ENCODE measurements at places on chromosomes 12 and 14.

DNA sequence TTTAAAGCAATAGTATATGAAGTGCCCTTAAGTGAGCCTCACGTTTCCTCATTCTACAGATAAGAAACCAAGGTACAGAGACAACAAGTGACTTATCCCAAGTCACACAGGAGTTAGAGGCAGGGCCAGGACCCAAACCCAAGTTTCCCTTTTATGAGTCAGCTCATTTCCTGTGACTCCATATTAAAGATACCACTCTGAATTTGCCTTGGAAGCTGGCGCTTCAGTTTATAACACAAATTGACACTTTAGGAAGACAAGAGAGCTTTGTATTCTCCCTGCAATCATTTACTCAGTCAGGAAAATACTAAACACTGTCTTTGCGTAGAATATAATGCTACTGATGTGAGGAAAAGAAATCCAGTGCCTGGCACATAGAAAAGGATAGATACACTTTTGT is 43.2 kb downstream of the MYBPC1 start:
- DNase-seq, result no peak

GRCh38 chr12:121803861-121804416 is at the start of gene SETD1B:
SETD1B (plus strand) TSS chr12:121804009; CDS start chr12:121804738, 729 bp downstream.
- no peak for DNase-seq

DNA sequence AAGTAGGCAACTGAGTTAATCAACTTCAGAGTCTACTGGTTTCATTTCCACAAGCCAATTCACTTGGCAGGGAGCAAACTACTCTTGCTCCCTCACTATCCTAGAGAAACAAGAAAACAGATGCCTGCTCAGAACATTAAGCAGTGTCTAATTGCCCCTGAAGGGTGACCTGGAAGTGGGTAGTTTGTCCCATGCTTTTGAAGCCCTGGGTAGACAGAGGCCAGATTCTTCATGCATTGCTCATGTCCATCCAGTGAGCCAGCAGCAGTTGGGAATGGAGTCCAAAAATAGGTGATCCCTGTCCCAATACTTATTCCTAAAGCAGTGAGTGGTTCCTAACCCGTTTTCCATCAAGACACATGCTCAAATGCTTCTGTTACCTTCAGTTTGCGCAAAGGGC is 48.8 kb downstream of the BICDL1 start:
- DNase-seq, result no peak

DNA sequence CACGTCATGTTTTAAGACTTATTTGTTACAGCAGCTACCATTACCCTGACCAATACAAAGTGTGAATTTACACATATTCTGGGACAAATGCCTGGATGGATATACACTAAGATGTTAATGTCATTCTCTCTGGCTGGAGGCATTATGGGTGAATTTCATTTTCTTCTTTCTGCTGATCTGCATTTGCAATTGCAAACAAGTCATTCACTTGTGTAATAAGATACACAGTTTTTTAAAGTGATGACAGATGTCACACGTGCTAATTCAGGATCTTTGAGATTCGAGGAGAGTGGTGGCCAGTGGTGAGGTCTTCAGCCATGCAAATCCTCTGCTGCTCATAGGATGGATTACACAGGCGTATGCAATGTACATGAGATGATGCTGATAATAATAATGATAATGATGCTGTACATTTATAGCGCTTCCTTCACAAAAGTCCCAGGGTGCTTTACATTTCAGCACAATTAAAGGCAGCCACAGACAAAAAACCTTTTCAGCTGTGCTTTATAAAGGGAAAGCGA is 155.9 kb upstream of the NOS1 start:
- DNase-seq, result no peak

DNA sequence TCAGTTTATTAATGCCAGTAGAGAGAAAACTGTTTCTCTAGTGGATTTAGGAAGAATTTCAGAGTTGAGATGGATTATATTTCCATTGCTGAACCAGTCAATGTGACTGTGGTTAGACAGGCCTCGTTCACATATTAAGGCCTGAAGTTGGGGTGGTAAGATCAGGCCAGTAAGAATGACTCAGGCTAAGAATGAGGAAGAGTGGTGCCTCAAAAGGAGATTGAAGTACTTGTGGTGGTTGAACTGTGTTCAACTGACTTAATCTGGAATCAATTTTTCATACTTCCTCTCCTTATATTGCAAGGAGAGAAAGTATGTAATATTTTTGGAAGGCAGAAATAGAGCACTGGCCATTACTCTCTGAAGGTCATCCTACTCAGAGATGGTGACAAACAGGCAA is 37.8 kb upstream of the ATF7IP start:
- no peak for DNase-seq

DNA sequence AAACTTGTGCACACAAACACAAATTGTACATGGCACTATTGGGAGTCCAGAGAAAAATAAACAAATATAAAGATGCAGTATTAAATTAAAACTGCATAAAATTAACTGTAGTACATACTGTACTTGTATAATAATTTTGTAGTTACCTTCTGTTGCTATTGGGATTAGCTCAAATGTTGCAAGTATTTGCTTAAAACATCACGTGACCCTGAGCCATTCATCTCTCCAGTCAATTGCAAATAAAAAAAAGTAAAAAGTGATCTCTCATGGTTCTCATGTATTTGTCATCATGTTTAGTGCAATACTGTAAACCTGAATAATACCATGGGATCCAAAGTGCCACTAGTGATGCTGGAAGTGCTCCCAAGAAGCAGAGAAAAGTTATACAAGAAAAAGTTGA is 88.1 kb upstream of the NAV3 start:
- DNase-seq, result no peak

- DNase-seq, result no peak
These were observed 222.5 kb upstream of the ARHGAP5 start for GRCh38 chr14:31854508-31855075.

GRCh38 chr14:85597701-85598100 is 67.8 kb downstream of the FLRT2 start:
- no peak for DNase-seq

DNA sequence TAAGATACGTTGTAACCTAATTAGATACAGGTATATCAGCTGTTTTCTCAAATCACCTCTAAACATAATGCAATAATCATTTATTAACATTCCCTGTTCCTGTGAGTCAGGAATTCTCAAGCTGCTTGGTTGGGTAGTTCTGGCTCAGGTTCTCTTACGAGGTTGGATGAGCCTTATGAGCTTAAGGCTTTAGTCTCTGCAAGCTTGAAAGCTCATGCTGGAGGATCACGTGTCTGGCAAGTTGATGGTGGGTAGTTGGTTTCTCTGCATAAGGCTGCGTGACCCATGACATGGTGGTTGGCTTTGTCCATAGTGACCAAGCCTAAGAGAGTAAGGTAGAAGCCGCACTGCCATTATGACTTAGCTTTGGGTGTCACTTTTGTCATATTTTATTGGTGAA is 62.0 kb downstream of the PLEKHA5 start:
- no peak for DNase-seq

DNA sequence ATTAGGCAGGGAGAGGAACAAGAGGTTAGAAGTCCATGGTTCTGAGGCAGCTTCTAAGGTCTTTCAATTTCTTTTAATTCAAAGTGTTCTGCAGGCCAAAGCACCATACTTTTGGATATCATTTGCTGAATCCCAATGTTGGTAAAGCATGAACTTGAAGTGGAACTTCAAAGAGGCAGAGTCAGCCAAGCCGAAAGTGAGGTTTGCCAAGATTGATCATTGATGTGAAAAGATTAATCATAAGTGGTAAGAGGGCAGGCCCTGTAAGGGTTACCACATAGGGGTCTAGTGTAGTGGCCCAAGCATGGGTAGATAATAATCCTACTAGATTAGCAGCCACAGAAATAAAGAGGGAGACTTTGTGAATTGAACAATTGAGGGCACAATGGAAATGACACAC is 191.7 kb upstream of the DIO2 start:
- no peak for DNase-seq

DNA sequence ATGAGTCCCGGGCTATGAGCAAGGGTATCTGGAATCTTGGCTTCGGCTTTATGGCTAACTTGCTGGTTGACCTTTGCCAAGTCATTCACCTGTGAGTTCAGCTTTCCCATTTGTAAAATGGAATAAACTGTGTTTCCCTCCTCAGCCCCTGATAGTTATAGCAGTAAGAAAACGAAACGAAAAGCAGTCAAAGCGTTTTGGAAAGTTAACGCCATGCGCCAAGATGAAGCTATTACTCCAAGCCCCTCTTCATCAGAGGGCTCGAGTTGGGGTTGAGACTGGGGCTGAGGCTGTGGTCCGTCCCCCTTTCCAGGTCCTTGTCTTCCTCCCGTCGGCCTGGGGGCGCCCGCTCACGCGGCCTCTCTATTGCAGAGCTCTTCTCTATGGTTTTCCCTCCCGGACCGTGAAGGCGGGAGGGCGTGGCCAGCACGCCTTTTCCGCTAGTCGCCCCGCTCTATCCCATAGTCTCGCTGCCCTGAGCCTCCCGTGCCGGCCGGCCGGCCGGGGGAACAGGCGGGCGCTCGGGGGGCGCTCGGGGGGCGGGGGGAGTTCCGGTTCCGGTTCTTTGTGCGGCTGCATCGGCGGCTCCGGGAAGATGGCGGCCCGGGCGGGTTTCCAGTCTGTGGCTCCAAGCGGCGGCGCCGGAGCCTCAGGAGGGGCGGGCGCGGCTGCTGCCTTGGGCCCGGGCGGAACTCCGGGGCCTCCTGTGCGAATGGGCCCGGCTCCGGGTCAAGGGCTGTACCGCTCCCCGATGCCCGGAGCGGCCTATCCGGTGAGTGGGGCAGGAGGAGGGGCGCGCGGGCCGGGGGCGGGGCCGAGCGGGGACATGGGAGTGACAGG is at the start of gene SMARCD1:
Gene SMARCD1 (plus strand): TSS at position 568 of the 840 bp plus-strand sequence. CDS start 28 bp downstream, at position 596.
- DNase-seq, result peak; percentile 90

DNA sequence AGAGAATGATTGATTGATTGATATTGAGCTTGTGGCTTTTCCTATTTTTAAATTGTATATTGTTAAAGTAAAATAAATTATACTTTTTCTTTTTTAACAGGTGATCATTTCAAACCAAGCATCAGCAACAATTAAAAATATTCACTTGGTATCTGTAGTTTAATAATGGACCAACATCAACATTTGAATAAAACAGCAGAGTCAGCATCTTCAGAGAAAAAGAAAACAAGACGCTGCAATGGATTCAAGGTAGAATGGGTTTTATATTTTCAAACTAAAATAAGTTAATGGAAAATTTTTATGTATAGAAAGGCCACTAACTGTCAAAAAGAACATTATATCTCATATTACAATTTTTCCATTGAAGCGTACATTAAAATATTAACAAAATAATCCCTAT is 5.1 kb downstream of the SLCO1B3 start:
- no peak for DNase-seq

- no peak for DNase-seq
These were observed 60.5 kb downstream of the BTG1 start for GRCh38 chr12:92085040-92085735.

GRCh38 chr12:79655036-79655435 is 35.7 kb downstream of the PAWR start:
- DNase-seq, result no peak

GRCh38 chr12:21379218-21379617 is 6.5 kb downstream of the IAPP start:
- DNase-seq, result no peak

- no peak for DNase-seq
These were observed 11.7 kb downstream of the STK38L start for GRCh38 chr12:27255806-27256205.

- DNase-seq, result no peak
These were observed 165.7 kb downstream of the TBX5 start for GRCh38 chr12:114240288-114240687.

- DNase-seq, result no peak
These were observed 206.9 kb downstream of the TMEM132D start for GRCh38 chr12:129696926-129697325.

DNA sequence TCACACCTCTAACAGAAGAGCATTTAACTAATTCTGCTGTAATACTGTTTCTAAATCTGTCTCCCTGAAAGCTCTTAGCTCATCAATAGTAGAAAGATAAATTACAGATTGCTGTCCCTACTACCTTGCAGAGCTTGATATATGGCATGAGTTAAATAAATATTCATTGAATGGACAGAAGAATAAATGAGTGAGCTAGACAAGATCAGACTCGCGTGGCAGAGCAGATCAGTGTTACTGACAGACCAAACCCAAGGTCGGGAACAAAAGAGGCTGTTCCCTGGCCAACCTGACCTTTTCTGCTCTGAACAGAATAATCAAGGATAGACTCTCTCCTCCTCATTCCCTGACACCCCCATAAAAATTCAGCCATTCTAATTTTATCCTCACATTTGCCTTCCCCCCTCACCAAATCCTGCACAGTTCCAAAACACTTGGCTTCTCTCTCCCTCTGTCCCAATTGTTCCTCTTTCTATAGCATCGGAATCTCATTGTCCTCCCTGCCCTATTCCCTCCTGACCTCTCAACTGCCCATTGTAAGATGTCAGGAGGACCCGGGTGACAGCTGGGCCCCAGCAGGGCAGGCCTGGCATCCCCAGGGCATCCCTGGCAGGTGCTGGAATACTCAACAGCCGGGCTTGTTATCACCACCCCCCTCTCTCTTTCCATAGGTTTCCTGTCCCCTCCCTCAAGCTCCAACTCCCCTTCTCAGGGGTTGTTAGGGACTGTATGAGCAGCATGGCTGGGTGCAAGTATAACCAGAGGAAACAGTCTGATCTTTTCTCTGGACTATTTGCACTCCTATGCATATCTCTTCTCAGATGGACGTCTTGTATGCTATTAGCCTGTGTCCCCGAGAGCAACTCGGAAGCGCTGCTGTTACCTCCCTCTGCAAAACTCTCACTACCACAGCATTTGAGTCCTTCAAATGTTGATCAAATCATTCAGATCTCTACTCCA is 19.9 kb downstream of the NEUROD4 start:
- no peak for DNase-seq

DNA sequence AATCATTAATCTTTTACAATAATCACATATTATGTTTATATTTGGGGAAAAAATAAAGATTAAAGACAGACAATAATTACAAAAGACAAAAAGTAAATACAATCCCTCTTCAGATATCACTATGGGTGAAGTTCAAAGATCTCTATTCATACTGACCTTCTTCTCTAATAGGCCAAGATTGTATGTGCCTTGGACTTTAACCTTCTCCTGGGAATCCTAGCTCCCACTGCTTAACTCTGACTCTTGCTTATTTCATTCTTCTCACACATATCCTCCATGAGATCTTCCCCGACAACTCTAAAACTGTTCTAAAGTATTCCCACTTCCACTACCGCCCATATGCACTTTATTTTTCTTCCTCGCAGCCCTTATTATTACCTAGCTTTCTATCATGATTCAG is 83.8 kb downstream of the EEA1 start:
- DNase-seq, result no peak

Data from activated CD8-positive, alpha-beta memory T cell treated with anti-CD3 and anti-CD28 coated beads, Interleukin-2, amount 50 U/mL, for 48 hours (primary cell).